ENCODE measurements at places on chromosomes 11 and 22.

GRCh38 chr11:28447226-28447625 lies 339.0 kb downstream of the METTL15 start:
- no peak for DNase-seq

- peak; percentile 74 for DNase-seq
These were observed 9.6 kb upstream of the SYT8 start for GRCh38 chr11:1825039-1825740.

- DNase-seq = no peak
These were observed 53.4 kb downstream of the CD44 start for GRCh38 chr11:35192347-35192746.

DNA sequence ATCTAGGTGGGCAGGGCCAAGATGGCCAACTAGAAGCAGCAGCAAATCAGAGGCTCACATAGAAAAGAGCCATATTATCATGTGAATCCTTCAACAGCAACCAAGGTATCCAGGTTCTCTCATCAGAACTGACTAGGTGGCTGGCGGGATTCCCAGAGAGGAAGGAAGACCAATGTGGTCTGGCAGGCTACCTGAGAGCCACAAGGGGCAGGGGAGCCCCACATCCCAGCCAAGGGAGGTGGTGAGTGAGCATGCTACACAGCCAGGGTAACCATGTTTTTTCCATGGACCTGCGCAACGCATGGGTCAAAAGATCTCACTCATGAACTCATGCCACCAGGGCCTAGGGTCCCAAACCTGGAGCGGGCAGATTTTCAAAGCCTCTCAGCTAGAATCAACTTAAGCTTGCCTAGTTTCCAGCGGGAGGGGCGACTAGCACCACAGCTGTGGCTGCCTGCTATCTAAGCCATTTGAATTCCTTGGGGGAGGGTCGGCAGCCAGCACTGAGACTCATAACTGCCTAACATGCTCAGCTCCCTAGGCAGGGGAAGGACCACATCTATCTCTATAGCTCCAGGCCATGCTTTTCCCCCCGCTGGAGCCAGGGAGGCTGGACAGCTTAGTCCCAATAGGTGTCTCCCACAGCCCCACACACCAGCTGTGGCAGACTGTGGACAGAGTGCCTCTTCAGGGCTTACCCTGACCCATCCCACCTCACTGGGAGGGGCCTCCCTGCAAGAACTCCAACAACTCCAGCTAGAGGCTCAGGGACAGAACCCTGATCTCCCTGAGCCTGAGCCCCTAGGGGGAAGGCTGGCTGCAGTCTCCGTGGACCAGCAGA lies 28.7 kb upstream of the CASP12 start:
- DNase-seq = no peak

GRCh38 chr22:24883432-24883831 lies 63.1 kb downstream of the LHFPL7 start:
- DNase-seq = no peak

DNA sequence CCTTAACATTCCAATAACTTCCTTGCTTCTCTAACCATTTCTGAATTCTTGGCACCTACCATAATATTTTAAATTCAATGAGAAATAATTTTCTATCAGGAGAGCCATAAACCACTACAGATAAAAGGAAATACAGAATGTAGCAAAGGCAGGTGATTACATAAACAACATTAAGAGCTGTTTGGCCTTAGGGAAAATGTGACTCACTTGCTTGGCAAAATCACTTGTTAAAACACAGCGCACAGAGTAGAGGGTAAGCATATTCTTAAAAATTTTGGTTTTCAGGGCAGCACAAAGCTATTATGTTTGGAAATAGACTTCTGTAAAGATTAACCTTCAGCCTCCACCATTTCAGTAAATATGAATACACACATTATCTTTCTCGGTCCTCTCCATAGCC lies 26.4 kb downstream of the IZUMO1R start:
- no peak for DNase-seq

- no peak for DNase-seq
These were observed at the start of gene LRP5 for GRCh38 chr11:68312117-68312779. Gene LRP5 (plus strand): TSS chr11:68312591. CDS start chr11:68312715, 124 bp downstream.

DNA sequence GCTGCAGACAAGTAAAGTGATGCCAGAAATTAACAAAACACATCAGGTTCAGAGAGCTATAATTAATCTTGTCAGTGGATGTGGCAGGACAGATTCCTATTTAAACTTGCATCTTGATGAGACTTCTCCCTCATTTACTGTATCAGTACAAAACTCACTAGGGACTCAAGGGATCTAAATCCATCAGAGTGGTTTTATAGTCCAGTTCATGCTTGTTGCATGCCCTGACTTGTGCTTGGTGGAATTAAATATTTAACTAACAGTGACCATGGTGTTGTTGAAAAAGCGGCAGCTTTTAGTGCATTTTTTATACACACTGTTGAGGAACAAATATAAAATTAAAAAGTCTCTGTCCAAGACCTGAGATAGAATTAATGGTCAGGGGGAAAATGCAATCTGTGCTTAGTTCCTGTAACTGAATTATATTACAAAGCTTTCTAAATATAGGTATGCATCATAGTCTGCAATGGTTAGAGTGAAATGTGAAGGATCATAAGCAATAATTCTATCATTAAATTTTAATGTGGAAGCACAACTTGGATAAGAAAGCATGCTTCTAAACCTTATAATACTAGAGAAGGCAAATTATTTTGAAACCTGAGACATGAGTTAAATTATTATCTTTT lies 1475.5 kb upstream of the TENM4 start:
- DNase-seq = no peak

DNA sequence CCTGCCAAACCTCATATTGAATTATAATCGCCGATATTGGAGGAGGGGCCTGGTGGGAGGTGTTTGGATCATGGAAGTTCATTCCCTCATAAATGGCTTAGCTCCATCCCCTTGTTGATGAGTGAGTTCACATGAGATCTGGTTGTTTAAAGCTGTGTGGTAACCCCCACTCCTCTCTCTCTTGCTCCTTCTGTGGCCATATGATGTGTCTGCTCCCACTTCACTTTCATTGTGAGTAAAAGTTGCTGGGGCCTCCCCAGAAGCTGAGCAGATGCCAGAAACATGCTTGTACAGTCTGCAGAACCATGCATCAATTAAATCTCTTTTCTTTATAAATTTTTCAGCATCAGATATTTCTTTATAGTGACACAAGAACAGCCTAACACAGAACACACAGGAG lies 929.0 kb upstream of the FAT3 start:
- no peak for DNase-seq

DNA sequence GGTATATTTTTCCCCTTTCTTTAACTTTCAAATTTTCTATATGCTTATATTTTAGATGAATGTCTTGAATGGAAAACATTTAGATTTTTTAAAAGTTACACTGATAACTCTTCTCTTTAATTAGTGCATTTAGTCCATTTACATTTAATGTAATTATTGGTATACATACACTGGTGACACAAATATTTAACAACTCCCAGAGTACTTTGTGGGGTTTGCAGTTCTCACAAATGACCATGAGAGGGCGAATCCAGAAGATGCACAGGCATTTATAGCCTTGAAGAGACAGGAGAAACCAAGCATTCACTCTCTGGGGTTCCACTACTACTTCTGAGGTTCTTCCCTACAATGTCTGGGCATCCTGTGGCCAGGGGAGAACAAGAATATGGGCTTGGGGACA lies 125.1 kb downstream of the TIMP3 start:
- no peak for DNase-seq

DNA sequence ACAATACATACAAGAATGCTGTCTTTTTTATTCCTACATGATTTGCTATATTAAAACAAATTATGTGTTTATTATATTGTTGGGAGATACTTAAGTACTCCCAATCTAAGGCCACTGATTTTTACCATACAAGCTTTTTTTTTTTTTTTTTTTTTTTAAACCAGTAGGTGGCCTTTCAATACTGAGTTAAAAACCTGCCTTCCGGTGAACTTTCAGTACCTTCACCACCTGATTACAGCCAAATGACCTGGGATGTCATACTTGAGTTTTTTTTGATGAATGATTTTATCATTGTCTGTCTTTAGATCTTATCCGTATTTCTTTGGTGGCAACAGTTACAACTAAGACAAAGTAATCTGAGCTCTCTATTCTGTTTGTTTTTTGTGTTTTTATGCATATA lies 94.0 kb upstream of the FOLH1 start:
- DNase-seq = no peak

DNA sequence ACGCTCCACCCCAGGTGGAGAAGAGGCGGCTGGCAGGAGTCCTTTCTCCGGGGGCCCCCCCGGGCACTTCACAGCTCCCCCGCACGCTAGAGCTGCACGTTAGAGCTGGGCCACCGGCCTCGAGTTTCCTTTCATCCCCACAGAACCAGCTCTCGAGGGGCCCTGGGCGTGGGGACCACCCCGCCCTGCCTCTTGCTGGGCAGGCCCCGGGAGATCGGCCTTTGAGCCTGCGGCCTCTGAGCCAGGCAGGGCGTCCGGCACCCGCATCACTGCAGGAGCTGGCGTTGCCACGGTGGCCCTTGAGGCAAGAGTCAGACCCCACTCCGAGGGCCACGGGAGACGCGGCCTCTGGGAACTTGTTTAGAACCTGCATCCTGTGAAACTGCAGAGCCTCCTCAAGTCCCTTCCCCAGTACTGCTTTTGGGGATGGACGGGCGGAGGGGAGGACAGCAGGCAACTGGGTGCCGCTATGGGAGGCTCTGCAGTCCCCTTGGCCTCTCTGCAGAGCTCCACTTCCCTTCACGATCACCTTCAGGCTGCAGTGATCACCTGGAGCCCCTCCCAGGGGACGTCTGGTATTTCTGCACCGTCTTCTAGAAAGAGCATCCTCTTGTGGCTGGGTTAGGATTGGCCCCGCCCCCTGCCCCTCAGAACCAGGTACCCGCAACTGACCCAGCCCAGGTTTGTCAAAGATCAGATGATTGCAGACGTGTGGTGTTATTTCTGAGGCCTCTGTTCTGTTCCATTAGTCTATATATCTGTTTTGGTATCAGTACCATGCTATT lies 13.9 kb upstream of the GAL start:
- no peak for DNase-seq

- DNase-seq = no peak
These were observed 7.2 kb downstream of the ELFN2 start for GRCh38 chr22:37419969-37420685.

DNA sequence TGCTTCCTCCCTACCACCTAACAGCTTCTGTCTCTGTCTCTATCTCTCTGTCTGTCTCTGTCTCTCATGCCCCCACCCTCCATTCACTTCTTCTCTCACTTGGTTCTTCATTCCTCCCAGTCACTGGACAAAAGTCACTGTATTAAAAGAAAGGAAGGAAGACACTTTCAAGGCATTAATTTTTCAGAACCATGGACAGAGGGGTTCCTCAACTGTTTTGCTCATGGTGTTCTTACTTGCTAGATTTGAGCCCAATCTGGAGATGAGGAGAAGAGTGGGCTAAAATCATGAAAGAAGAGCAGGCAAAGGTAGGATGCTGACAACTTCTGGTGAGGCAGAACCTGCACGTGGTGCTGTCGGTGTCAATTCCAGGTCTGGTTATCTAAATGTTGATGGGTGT lies 116.7 kb upstream of the LARGE1 start:
- DNase-seq = no peak

DNA sequence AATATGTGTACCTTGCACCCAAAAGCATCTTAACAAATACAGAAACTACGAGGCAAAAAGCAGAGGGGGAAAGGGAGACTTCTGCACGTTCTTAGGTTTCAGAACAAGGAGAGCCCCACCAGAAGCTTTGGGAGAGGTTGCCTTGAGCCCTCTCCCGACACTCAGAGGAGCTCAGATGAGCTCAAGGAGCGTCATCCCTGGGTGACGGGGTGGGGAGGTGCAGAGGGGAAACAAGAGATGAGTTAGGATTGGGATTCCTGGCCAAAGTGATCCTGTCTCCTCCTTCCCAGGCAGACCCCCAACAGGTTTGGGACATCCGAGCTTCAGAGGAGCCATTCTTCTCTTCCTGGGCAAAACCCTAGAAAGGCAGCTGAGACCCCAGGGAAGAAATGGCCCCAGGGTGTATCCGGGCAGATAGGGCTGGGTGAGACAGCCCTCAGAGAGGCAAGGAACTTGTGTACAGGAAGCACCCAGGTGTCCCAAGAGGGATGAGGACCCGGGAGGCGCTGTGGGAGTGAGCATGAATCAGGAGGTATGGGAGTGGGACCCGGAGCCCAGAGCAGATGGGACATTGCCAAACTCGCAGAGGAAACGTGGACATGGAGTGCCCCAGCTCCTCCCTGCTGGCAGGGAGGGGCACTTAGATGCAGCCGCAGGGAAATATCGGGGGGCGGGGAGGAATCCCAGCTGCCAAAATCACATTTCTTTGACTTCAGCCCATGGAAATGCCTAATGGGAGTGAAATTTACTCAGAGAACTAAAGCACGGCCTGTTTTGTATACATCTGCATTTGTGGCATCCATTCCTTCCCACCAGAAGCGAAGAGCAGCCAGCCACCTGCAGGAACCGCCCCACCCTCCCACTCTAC lies 12.4 kb downstream of the C1QTNF6 start:
- DNase-seq = peak; percentile 72

DNA sequence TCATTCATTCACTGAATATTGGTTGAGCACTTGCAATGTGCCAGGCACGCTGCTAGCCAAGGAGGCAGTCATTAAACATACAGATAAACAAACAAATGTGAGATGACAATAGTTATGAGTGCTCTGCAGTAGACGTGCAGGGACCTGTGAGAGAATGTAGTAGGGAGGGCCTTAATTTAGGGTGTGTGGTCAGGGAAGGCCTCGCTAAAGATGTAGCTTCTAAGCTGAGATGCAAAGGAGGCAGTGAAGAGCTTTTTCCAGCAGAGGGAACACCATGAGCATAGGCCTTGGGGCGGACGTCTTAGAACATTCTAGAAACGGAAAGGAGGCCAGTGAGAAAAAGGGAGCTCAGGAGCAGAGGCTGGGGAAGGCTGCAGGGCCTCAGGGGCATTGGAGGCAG lies 789 bp upstream of the NCF4 start:
- no peak for DNase-seq

DNA sequence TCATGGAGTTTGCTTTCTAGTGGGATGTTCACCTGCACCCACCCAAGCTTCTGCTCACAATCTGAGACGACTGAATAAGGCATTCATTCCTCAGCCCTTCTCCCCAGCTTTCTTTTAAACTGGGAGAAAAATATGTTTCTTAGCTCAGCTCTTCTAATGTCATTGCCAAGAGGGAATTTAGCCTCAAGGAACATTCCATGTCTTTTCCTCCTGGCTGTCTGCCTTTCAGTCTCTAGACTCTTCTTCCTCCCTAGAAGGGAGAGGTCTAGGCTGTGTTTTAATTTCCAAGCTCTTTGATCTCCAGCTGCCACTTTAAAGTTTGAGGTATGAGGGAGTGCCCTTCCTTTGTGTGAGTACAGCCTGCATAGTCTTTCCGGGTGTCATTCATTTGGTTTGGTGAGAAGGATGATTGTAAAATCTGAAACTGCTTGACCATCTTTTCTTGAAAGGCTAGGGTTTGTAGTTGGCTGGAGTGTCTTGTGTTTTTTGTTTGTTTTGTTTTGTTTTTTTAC lies 11.7 kb upstream of the HTATIP2 start:
- DNase-seq = no peak

- DNase-seq = no peak
These were observed 880.8 kb downstream of the FAM181B start for GRCh38 chr11:81852896-81853295.

- no peak for DNase-seq
These were observed 10.5 kb downstream of the DNAJB13 start for GRCh38 chr11:73961321-73961720.

Measured in right forelimb (tissue), 1 donor.